Sigmoid colon (tissue), 7 donors: ENCODE measurements at places on chromosomes 2 and 18. TPM values are rescaled to one million over a fixed set of nuclear protein-coding genes. Genes with fewer than 3 reads are reported as not detected.

GRCh38 chr2:215898363-215898762, 115.0 kb downstream of the MREG start:
- no peak for DNase-seq

- no peak for DNase-seq
These were observed 17.1 kb downstream of the SNRPD1 start for GRCh38 chr18:21629089-21629832.

GRCh38 chr2:42939411-42940206, 147.2 kb upstream of the HAAO start:
- DNase-seq, result no peak

- DNase-seq, result no peak
These were observed 15.9 kb downstream of the KLHL41 start for GRCh38 chr2:169525434-169525833.

- no peak for DNase-seq
These were observed 18.3 kb upstream of the CXCR4 start for GRCh38 chr2:136135921-136136906.

DNA sequence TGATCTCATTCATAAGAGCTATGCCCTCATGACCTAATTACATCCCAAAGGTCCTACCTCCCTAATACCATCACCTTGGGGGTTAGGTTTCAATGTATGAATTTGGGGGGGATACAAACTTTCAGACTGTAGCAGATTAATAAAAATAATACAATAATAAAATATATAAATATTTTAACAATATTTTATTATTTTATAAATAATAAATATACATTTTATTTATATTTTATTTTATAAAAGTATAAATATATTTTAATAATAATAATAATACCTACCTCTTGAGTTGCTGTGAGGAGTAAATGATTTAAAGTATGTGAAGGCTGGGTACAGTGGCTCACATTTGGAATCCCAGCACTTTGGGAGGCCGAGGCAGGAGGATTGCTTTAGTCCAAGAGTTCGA, 8.1 kb upstream of the SLC16A14 start:
- no peak for DNase-seq

DNA sequence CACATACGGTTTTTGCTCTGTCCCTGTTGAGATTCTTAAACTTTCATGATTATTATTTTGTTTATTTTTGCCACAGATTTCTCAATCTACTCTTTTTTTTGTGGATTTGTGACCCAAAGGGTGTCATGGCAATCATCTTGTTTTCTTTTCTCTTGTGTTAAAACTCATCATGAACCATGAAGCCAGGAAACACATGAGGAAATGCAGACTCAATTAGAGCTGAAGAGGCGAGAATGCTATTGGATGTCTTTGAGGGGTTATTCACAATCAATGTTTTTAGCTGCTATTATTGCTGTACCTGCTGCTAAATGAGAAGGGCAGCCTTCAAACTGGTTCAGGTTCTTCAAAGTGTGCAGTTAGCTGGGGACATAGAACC, 99.5 kb upstream of the MMADHC start:
- no peak for DNase-seq

DNA sequence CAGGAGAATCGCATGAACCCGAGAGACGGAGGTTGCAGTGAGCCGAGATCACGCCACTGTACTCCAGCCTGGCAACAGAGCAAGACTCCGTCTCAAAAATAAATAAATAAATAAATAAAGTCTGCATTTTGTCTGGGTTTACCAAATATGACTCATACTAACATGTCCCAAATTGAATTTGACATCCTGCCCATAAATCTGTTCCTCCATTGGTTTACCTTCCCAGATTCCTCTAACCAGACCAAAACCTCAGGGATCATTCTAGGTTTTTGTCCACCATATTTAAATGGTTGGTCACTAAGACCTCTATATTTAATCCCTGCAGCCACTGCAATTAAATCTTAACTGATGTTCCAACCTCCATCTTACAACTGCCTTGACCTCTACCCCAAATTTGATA, 150.9 kb downstream of the ATAD2B start:
- DNase-seq, result no peak

GRCh38 chr2:12091201-12091806, 344.9 kb downstream of the LPIN1 start:
- DNase-seq, result no peak

GRCh38 chr2:122639711-122640110, 884.3 kb downstream of the TSN start:
- DNase-seq, result no peak

DNA sequence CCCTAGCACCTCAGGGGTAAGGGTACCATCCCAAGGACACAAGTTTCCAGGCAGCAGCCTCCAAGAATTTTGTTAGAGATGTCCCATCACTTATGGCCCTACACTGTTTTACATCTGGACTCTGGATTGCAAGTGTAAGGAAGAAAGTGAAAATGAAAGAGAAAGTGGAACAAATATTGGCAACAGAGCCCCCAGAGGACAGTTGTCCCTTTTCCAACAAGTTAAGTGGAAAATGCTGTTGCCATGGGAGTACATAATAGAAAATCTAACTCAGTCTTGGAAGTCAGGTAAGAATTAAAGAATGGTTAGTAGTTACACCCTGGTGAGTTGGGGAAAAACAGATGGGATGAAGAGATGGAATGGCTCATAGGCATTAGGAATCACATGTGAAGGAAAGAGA, 50.6 kb downstream of the TTC21B start:
- no peak for DNase-seq

DNA sequence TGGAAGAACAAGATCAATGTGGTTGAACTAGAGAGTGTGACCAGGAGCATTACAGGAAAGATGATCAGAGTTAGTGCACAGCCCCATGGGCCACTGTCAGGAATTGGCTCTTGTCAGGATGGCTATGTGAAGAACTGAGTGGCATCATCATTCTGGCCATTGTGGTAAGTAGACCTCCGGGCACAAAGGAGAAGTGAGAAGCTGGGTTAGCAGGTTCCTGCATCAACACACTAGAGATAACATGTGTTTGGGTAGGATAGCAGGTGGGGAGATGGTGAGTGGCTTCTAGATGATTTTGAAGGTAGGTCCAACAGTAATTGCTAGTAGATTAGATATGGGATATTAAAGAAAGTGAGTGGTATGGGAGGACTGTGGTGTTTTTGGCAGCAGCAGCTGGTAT, 408.2 kb downstream of the TSN start:
- no peak for DNase-seq

DNA sequence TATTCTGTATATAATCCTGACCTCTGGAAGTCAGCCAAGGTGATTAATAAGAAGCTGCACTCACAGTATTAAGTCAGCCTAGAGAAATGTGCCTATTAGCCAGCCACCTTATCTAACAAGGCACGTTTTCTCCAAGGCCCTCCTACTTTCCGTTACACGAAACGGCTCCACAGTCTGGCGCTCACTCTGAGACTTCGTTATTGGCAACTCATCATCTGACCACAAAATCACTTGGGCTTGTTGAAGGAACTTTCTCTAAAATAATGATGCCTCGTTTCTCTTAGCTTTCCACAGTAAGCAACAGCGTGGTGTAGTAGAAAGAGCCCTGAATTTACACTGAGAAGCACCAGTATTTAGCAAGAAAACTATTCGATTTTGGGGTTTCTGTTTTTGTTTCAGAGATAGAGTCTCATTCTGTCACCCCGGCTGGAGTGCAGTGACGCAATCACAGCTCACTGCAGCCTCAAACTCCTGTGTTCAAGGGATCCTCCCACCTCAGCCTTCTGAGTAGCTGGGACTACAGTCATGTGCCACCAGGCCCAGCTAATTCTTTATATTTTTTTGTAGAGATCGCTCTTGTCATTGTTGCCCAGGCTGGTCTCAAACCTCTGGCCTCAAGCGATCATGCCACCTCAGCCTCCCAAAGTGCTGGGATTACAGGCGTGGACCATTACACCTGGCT, 53.6 kb upstream of the SLC14A1 start:
- no peak for DNase-seq

- no peak for DNase-seq
These were observed 3.1 kb downstream of the ADAM17 start for GRCh38 chr2:9552219-9553178.

GRCh38 chr18:55534547-55534946, 53.4 kb downstream of the TCF4 start:
- no peak for DNase-seq

DNA sequence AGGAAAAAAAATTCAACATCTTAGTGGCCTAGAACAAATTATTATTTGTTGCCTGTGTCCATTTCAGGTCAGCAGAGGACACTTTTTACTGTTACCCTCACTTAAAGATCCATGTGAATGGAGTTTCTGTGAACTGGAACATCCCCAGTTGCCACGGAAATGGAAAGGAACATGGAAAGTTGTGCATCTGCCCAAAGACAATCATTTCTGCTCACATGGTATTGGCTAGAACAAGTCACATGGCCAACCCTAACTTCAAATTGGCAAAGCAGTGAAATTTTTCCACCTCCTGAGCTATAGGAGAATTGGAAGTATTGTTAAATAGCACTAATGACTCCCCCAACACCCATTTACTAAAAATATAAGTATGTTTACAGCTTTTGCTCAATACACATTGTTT, 71.2 kb upstream of the CCBE1 start:
- no peak for DNase-seq

- no peak for DNase-seq
These were observed 71.2 kb upstream of the CNTNAP5 start for GRCh38 chr2:123953846-123954245.

The VIL1 gene
- not detected for total RNA-seq

The SCN2A gene
- 0.95 TPM for total RNA-seq

The ZNF521 gene
- 40.2 TPM for total RNA-seq

The TMSB10 gene
- 1,945 TPM for total RNA-seq

The ITGA4 gene
- 14.6 TPM for total RNA-seq

The ST8SIA5 gene
- total RNA-seq, result under 0.01 TPM

The GPR39 gene
- 0.71 TPM for total RNA-seq

The CNDP1 gene
- not detected for total RNA-seq

The ABCG8 gene
- not detected for total RNA-seq

The NT5DC4 gene
- not detected for total RNA-seq

The G6PC2 gene
- not detected for total RNA-seq

The DYNAP gene
- total RNA-seq, result not detected

The GALNT14 gene
- not detected for total RNA-seq
